ENCODE measurements at places on chromosomes 7 and 10.

DNA sequence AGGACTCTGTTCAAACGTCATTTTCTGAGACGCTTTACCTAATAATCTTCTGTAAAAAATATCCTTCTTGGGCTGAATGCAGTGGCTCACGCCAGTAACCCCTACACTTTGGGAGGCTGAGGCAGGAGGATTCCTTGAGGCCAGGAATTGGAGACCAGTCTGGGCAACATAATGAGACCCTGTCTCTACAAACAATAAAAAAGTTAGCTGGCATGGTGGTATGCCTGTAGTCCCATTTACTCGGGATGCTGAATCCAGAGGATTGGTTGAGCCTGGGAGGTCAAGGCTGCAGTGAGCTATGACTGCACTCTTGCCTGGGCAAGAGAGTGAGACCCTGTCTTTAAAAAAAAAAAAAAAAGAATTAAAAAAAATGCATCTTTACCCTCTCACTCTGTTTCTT, 5.1 kb downstream of the STAM start:
- DNase-seq = no peak

DNA sequence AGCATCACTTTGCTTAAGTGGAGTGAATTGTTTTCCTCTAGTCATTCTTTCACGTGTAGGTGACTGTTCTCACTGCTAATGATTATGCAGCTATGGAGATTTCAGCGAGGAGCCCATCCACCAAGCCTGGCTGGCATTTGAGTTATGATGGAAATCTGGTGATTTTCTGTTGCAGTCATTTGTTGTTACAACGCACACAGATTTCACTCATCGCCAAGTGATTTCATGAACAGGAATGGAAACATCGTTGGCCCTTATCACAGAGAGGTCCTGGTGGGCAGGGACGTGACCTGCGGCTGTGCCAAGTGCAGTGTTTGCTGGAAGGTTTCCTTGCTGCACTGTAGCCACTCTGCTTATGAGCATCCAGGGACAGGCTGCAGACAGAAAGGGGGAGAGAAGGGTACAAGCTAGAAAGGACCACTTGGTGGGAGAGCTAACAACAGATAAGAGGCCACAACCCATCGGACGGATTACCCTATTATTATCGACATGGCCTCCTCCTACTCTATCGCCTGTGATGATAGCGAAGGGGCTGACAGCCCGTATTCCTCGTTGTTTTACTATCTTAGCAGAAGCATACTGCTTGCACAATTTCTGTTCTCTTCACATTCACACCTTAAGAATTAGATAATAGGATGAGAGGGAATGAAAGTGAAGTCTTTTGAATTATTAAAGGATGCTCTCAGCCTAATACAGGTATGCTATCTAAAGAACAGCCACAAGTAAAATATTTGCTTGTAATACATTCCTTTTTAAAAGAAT, 99.0 kb upstream of the PITRM1 start:
- DNase-seq = no peak

DNA sequence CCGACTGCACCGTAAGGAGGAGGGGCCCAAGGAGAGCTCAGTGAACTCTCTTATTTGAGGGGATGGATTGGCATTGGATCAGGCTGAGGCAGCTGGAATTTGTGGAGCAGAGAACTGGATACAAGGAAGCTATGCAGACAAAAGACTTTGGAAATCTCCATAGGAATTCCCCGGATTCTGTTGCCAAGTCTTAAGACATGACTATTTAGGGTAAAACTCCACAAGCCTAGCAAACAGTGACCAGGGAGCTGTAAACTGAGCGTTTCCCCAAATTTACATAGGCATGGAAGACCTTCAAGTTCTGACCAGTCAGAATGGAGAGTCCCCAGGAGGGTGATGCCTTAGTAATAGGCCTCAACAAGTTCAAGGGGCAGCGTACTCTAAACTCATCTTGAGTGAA, 82.5 kb upstream of the PCBD1 start:
- no peak for DNase-seq

GRCh38 chr7:91140982-91141381, 123.3 kb upstream of the FZD1 start:
- no peak for DNase-seq

- no peak for DNase-seq
Observed at GRCh38 chr7:142457146-142457703, 199.4 kb upstream of the PRSS58 start.

GRCh38 chr7:128729494-128729893, 9.7 kb upstream of the CALU start:
- DNase-seq = no peak
